ENCODE measurements at places on chromosomes 6 and 20.

DNA sequence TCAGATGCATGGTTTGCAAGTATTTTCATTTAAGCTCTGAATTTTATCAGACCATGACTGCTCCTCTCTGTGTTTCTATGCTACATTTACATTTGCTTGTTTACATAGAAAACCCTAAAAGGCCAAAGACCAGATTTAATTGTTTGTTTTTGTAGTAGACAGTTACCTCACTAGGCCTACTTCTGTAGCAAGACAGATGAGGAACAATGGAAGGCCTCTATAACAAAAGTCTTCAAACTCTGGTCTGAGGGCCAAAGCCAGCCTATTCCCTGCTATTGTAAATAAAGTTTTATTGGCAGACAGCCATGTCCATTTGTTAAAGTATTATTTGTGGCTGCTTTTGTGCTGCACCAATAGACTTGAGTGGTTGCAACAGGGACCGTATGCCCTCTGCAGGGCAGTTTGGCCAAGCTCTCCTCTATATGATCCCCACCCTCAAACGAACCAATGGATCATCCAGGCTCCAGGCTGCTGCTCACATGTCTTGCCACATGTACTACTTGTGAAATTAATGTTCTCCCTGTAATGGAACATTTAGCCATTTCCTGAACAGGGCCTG is 182.0 kb downstream of the DOK5 start:
- no peak for DNase-seq

DNA sequence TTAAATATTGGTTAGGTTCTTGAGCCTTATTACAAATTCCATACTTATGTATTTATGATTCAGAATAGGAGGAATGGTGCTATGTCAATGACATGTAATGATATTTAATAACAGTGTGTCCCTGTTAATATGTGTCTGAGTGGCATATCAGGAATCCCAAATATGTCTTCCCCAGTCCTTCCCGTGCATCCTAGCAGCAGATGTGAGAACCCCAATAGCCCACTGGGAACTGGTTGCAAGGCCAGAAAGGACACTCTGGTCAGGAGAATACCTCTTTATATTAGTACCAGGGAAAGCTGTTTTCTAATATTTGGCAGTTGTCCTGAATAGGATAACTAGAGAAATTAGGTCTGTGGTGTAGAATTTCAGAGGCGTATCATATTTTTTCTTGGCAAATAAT is 159.1 kb upstream of the PDE7B start:
- no peak for DNase-seq

DNA sequence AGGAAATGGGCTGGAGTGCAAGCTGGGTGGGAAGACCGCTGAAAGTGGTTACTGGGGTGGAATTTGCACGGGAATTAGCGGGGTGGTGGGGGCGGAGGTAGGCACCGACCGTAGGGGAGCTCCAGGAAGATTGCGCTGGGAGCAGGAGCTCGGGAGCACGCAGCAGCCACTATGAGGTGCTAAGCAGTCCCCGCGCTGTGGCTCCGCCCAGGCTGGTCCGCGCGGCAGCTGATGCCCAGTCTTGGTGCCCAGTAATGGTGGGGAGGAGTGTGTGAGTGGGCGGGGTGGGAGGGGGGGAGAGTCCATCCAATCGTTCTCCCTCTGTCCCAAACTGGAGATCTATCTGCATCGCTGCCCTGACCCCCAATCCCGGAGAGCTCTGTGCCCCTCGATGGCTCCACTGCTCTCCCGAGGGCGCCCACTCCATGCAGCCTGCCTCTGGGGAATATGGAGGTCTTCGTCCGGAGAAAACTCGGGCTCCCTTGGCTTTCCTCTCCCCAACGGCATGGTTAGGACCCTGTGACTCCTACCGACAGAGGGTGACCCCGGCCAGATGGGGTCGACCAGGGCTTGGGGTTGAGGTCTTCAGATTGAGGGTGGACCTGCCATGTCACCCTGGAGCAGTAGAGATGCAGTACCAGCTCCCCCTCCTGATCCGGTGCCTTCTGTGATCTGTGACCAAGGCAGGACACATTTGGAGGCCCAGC is 5.3 kb downstream of the TP53TG5 start:
- DNase-seq = no peak

DNA sequence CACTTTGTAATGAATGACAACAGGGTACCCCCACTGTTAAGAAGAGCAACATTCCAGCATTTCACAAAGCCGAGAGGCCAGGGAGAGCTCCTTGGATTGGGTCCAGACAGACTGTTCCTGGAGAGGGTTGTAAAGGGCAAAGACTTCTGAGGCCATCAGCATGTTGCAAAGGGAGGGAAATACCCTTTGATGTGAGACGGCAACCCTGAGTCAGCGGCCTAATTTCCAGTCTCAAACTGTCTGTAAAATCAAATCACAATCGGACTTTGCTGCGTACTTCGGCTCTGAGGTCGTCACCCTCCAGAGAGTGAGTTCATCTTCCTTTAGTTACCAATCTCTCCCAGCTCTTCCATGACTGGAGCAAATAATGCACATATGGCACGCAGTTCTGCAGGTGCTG is 101.0 kb upstream of the DTNBP1 start:
- no peak for DNase-seq

DNA sequence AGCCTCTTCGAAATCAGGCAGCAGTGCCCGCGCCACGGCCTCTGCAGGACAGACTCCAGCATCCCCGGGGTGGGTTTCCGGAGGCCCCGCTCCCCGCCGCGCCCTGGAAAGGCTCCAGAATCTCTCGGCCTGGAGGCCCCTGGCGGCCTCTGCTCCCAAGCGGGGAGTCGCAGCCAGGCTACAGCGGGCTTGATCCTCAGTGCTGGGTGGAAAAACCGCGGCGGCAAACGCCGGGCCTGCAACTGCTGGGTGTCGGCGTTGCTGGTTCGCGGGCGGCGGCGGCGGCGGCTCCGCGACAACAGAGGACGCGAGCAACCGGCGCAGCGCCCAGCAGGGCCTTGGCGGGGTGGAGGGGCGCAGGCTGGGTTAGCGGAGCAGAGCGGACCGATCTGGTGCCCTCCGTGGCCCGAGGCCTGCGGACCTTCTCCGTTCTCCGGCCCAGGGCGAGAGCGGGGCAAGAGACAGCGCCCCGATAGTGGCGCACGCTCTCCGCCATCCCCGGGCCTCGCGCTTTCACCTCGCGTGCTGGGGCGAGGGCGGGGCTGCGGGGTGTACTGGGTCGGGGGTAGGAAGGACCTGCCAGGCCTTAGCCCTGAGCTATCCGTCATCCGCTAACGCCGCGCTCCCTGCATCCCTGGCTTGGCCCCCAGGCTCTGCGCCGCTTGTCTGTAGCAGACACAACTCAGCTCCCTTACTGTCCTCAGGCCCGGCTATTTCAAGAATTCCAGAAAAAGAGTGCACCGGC is 3.4 kb upstream of the ZNF292 start:
- peak; percentile 73 for DNase-seq

GRCh38 chr6:119241111-119241465 is 108.5 kb downstream of the MAN1A1 start:
- no peak for DNase-seq
